ENCODE measurements at places on chromosomes 6 and 20.

DNA sequence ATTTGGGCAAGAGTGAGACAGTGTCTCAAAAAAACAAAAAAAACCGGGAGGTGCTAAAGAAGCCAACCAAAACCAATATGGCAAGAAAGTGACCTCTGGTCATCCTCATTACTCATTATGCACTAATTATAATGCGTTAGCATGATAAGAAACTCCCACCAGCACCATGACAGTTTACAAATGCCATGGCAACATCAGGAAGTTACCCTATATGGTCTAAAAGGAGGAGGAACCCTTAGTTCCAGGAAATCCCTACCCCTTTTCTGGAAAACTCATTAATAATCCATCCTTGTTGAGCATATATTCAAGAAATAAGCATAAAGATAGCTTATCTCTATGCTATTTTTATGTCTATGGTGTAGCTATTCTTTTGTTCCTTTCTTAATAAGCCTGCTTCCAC, 31.7 kb downstream of the C6orf52 start:
- no peak for DNase-seq

DNA sequence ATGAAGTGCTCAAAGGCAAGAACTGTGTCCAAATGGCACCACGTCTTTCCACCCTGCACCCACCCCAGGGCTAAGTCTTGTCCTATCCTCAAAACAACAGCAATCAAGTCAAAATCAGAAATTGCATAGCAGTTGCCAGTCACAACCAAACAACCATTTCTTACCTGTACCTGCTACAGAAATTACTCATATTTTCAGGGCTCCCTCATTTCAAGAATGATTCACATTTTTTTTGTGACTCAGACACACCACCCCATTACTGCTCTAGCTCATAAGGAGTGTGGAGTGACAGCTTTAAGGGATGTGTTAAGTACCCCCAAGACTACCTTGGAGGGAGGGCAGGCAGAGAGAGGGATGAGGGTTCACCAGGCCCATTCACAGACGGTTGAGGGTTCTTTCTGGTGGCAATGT, 111.7 kb downstream of the TRERF1 start:
- peak; percentile 37 for DNase-seq

- DNase-seq = no peak
Measured at GRCh38 chr6:14373648-14374437, 256.3 kb downstream of the CD83 start.

DNA sequence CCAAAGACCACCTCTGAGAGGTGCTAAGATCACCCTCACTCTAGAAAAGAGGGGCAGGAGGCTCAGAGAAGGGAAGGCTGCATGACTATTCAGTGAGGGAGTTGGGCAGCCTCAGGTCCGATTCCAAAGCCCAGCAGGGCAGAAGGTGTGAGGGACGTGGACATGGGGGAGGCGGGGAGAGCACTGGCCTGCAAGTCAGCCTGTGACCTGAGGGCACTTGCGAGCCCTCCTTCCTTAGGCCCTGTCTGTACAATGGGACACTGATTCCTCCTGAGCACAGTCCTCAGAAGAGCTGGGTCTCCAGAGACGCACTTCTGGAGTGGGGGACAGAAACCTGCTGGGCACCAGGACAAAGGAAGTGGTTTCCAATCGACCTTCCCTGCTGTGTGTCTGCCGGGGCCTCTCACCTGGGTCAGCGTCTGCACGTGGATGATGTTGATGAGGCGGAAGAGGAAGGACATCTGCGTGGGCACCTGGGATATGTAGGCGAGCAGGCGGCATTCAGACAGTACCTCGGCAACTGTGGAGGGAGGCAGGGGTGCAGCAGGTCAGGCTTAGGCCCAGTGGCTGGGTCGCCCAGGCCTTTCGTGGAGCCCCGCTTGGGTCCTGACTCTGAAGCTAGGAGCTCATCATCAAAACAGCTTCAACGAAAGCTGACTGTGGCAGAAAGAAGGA, 48.5 kb downstream of the MYH7B start:
- DNase-seq = no peak

GRCh38 chr6:168015482-168016175, 18.2 kb downstream of the KIF25 start:
- no peak for DNase-seq

DNA sequence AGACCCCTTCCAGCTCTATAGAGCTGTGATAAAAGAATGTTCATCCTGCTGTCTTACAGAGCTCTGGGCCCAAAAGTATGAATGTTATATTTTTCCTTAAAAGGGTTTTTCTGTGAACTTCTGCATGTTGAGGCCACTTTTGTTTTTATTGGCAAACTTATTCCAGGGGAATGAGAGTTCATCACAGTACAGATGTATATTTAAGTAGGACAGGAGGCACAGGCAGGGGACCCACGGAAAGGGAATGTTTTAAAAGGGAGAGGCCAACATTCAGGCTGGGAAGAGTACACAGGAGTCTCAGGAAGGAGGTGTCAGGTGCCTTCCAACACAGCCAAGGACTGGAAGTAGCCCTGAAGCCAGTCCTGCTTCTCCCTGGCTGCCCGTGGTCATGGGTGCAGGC, 148.4 kb downstream of the EYA2 start:
- no peak for DNase-seq

GRCh38 chr6:90463359-90463758, 123.5 kb downstream of the MAP3K7 start:
- no peak for DNase-seq

- no peak for DNase-seq
Measured at GRCh38 chr6:132020138-132020581, 69.0 kb upstream of the CCN2 start.

DNA sequence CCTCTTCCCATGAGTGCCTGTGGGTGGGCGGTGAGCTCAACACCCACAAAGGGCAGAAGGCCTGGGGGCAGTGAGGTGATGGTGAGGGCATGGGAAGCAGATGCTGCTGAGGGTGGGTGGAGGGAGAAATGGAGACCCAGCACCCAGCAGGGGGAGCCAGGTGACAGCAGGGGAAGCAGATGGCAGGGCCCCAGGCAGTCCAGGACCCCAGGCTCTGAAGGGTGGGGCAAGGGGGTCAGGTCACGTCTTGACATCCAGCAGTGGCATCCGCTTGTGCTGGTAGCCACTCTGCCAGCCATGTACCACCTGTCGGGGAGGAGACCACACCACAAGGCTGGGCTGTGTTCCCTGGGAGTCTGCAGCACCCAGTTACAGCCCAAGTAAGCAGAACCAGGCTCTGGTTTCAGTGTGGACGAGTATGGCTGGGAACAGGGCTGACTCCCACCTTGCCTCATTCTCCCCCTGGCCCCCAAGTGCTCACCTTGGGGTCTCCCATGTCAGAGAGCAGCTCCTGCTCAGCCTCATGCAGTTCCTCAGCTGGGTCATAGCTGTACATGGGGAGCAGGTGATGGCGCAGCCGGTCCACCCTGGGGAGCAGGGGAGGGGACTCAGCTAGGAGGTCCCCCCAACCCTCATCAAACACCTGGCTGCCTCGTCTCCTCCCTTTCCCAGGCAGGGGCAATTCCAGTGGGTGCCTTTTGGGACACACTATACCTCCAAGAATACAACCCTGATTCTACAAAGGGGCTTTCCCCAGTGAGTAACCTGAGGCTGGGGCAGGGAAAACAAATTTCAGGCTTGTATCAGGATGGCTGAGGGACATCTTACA, 2.0 kb downstream of the SMIM29 start:
- peak; percentile 31 for DNase-seq

DNA sequence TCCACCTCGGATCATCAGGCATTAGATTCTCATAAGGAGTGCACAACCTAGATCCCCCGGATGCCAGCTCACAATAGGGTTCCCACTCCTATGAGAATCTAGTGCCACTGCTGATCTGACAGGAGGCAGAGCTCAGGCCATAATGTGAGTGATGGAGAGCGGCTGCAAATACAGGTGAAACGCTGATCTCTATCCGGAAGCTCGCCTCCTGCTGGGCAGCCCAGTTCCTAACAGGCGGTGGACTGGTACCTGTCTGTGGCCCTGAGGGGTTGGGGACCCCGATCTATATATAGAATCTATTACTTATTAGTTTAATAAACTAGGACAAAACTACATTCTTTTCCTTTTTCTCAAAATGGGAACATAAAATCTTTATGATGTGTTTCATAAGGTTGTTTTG, 741.9 kb downstream of the RFPL4B start:
- DNase-seq = no peak

DNA sequence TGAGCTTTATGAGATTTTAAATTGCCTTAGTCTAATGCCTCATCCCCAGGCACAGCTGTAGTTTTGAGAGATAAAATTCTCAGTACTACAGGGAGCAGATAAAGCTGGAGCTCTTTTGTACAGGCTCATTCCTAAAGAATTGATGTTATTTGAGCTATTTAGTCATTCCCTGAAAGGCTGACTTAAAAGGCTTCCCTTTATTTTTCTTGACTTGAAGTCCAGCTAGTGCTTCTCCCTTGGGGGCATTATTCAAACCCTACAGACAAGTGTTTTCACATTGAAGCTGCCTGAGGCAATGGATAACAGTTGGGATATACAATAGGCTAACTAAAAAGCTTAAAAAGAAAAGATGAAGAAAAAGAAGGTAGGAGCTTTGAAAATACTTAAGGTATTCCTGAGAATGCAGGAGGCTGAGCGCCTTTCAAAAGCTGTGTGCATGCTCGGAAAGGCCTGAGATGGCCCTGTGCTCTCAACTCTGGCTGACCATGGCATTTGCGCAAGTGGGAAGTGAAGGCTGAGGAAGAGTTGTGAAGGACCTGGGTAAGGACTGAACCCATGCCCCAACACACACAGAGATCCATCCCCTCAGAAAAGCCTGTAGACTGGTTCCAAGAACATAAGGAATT, 315.1 kb downstream of the SMOC2 start:
- DNase-seq = no peak

DNA sequence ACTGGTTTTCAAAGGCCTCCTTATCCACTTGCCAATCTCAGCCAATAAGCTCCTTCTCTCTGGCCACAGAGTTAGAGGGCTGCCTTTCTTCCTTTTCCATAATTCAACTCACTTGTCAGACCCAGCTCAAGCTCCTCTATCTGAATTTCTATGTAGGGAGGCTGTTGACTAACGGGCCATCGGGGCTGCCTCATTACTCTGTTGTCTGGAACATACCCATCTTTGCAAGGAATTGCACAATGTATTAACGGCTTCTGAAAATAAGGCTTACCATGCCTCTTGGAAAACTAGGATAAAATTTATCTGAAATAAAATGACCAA, 28.5 kb upstream of the KIF6 start:
- DNase-seq = no peak

DNA sequence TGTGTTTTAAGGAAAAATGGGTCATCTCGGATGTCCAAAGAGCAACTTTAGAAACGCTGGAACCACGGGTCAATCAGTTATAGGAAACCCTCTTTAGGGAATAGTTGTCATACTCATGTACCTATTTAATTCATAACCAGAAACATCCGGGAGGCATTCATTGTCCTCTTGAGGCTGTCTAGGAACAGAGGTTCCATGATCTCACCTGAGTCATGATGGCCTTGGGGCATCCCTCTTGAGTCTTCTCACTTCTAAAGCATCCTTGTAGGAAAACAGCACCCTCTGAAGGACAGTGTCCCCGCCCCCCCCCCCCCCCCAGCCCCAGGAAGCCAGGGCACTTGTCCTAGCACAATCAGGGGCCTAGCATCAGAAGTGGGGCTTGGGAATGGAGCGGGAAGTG, 46.3 kb upstream of the CDH4 start:
- no peak for DNase-seq

- no peak for DNase-seq
Measured at GRCh38 chr6:74248966-74249365, 553.0 kb downstream of the CD109 start.

GRCh38 chr6:39209360-39209811, 19.9 kb downstream of the KCNK5 start:
- no peak for DNase-seq

GRCh38 chr20:1418350-1418749, 25.5 kb upstream of the FKBP1A start:
- DNase-seq = no peak

- DNase-seq = no peak
Measured at GRCh38 chr6:16464045-16464444, 225.7 kb downstream of the GMPR start.

GRCh38 chr6:29870104-29870503, 42.5 kb downstream of the HLA-G start:
- no peak for DNase-seq

GRCh38 chr20:61846074-61846473, 219.6 kb downstream of the TAF4 start:
- DNase-seq = no peak

DNA sequence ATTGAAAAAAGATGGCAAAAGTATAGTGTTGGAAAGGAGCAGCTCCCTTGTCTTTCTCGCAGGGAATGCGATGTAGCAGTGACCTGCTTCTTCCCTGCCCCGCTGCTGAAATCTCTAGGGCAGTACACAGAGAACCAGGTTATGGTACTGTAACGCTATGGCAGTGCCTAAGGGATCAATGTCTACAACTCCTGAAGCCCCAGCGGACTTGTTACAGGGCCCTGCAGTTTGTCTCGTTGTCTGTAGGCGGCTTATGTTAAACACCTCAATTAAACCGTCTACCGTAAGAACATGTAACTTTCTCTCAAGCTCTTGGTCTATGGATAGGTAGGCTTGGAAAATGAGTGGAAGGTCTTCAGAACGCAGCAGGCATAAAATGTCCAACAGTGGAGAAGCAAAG, 44.8 kb upstream of the SLC17A4 start:
- DNase-seq = no peak

DNA sequence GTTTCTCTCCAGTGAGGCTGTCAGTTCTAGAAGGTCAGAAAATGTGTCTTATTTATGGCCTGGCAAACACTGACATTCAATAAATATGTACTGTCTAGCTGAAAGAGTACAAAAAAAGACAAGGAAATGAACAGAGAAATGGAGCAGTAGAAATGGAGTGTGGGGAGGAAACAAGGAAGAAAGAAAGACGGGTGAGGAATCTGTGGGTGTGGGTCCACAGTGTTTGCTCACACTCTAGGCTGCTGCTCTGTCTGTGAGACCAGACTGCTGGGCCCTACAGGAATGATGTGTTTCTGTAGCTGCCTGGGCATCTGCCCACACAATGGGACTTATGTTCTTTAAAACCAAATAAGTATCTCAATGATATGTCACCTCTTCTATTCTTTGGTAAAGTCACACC, 114.2 kb downstream of the MOXD1 start:
- no peak for DNase-seq

- peak; percentile 38 for DNase-seq
Measured at GRCh38 chr6:45586216-45587171, 208.8 kb upstream of the SUPT3H start.

DNA sequence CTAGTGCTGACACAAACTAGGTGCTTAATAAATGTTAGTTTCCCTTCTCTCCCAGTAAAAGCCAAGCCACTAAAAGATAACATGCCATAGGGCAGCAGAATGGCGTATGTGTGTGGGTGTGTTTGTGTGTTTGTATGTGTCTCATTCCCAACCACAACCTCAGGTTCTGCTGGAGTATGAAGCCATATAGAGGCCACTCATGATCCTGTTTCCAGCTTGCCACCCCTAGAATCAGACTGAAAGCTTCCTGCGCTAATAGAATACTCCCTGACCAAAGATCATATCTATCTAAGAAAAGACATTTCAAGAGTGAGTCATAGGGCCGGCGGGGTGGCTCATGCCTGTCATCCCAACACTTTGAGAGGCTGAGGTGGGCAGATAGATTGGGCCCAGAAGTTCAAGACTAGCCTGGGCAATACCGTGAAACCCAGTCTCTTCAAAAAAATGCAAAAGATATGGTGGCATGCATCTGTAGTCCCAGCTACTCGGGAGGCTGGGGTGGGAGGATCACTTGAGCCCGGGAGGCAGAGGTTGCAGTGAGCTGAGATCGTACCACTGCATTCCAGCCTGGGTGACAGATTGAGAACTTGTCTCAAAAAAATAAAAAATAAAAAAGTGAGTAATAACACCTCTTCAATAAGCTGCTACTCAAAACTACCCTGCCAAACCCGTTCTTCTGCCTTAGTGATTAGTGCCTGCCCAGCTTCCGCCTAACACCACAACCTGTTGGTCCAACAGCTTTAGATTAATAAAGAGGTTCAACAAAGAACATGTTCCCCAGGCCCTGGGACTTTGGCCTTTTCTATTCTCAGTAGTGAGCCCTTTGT, 11.8 kb upstream of the SNRPC start:
- DNase-seq = no peak
